ENCODE measurements at places on chromosomes 5 and 9.

DNA sequence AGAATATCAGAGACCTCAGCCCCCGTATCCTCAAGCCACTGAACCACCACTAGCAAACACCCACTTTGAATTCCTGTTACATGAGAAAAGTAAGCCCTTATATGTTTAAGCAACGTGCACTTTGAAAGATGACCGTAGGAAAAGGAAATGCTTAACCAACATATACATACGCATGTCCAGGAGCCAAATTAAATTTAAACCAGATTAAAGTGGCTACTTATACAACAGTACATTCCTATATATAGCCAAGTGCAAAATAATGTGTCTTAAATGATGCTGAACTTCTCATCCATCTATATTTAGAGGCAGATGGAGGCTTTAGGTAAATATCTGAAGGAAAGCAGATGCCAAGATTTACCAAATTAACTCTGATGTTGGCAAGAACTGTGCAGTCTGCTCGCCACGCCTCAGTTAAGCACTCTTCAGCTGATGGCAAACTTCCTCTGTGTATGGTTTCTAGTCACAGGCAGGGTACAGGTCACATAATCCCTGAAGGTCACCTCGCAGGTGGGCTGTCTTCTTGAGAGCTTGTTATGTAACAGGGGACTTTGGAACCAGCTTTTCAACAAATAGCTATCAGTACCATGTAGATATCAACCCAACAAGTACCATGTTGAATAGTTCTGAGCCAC is 8.6 kb downstream of the GCNT4 start:
- DNase-seq: no peak

- DNase-seq: no peak
These were observed 3.2 kb upstream of the SET start for GRCh38 chr9:128685636-128686489.

GRCh38 chr5:170200876-170201275 is 31.9 kb upstream of the C5orf58 start:
- DNase-seq: no peak

DNA sequence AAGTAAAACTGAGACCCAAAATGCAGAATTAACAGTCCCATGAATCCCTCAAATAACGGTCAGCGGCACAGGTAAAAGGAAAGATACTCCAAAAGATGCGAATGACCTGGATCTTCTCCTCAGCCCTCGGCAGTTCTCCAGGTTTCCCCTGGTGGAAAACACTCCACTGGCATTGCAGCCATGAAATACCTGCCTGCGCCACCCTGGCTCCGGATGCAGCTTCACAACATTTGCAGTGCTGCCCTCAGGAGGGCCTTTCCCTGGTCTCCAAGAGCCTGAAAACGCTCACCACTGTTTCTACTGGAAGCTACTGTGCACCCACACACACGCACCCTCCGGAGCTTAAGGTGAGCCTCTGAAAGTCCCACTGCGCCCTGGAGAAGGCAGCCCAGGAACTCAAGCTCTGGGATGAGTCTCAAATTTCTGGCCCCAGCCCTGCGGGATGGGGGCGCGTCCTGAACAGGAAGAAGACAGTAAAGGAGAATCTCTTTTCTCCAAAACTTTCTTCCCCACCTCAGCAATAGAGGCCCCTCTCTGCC is 612 bp downstream of the UGT3A2 start:
- DNase-seq: no peak

- no peak for DNase-seq
These were observed 45.1 kb upstream of the CDKN2AIPNL start for GRCh38 chr5:134456825-134457224.

DNA sequence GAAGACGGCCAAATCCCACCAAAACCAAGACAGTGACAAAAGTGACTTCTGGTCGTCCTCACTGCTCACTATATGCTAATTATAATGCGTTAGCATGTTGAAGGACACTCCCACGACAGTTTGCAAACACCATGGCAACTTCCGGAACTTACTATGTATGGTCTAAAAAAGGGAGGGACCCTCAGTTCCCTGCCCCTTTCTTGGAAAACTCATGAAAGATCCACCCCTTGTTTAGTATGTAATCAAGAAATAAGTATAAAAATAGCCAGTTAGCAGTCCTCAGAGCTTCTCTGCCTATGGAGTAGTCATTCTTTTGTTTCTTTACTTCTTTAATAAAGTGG is 9.5 kb downstream of the FCN2 start:
- DNase-seq: no peak

DNA sequence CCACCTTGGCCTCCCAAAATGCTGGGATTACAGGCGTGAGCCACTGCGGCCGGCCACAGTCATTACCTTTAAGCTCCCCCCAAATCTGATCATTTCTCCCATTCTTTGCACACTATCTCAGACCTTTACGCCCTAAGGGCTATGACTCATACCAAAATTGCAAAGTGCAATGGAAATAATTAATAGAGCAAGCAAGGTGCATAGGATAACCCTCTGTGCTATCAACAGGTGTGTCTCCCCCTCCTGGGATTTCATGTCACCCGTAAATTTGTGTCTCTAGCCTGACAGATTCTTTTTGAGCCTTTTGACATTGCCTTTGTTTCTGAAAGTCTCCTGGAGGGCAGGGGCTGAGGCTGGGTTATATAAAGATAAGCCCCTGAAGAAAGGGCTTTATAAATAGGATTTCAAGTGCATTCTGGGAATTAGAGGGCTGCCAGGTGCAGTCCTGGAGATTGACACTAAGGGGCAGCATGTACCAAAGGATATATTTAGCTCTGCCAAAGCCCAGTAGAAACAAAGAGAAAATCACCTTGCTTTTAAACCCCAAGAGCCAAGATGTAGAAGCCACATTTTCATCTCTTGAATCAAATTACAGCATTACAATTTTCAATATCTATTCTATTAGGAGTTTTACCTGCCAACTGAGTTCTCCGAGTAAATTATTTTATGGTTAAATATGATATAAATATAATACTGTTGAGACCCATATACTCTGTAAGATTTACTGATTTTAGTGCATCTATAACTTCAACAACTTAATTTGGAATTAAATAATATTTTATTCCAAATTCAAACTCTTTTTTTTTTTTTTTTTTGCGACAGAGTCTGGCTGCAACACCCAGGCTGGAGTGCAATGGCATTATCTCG is 18.2 kb downstream of the S100Z start:
- peak; percentile 10 for DNase-seq

DNA sequence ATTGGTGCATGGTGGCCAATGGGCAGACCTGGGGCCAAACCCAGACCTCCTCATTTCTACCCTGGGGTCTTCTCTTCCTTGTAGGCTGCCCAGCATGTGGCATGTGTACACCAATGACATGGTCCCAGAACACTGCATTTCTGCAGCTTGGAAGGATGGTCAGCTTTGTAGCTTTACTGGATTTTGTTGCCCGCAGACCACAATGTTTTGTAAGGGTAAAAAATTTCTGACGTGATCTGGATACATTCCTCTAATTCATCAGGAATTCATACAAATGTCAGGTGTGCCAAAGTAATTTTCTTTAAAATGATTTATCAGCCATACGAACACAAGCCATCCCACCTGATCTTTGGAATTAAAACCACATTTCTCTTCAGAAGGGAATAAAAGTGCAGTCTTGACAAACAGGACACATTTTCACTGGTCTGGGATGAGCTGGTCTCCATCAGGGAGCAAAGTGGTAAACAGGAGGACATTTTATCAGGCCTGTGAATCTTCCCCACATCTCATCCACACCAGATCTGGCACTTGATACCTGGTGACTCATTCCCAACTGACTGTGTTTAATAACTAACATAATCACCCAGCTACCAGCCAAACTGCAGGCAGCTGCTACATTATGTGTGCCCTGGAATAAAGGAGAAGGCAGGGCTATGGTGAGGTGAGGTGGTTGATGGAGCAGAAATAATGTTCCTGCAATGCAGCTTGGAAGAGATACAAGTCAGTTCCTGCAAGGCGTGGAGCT is 103.9 kb downstream of the SPOCK1 start:
- DNase-seq: no peak

DNA sequence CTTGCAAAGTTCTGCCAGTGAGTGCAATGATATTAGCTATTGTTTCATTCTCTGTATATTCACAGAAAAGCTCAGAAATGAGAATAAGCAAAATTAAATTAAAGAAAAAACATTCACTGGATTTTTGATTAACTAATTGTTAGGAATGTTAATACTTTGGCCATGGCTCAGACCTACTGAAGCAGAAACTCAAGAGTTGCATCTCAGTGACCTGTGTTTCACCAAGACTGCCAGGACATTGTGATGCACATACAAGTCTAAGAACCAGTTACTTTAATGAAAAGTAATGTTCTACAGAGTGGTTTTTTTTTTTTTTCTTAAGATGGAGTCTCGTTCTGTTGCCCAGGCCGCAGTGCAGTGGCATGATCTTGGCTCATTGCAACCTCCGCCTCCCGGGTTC is 464.9 kb upstream of the NMUR2 start:
- no peak for DNase-seq

GRCh38 chr9:136157477-136158265 is 39.0 kb upstream of the TMEM250 start:
- no peak for DNase-seq

DNA sequence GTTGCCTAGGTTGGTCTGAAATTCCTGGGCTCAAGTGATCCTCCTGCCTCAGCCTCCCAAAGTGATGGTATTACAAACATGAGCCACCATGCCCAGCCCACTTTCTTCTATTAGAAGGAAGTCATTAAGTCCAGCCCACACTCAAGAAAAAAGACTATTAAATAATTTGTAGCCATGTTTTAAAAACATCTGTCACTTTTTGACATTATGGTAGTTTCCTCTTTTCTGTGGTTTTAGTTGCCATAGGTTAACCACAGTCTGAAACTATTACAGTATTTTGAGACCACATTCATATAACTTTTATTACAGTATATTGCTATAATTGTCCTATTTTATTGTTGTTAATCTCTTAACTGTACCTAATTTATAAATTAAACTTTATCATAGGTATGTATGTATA is 31.9 kb upstream of the C5orf24 start:
- no peak for DNase-seq

DNA sequence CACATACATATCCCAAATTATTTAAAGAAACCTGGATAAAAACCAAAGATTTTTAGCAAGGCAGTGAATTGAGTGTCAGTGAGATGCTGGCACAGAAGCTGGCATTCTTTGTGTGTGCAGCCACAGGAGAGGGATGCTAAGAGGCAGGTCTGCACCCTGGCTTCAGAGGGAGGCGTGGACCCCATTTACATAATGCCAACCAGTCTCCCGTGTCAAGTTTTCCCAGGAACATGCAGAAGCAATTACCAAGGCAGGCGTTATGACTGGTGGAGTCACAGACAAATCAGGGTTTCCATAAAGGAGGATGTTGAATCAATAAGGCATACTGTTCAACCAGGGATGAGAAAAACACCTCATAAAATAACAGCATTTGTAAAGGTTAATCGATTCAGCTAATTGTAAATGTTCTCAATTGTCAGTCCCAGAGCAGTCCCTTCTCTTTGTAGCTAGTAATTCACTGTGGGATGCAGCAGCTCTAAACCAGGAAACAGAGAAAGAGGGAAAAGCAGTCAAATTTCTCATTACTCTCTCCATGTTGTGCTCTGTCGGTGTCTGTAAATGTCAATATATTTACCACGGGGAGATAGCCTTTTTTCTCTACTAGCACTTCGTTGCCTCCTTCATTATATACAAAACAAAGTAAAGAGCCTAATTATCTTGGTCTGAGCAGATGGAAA is 452.4 kb upstream of the GRAMD2B start:
- DNase-seq: no peak

GRCh38 chr9:137082222-137082924 is 4.4 kb upstream of the MAN1B1 start:
- no peak for DNase-seq

DNA sequence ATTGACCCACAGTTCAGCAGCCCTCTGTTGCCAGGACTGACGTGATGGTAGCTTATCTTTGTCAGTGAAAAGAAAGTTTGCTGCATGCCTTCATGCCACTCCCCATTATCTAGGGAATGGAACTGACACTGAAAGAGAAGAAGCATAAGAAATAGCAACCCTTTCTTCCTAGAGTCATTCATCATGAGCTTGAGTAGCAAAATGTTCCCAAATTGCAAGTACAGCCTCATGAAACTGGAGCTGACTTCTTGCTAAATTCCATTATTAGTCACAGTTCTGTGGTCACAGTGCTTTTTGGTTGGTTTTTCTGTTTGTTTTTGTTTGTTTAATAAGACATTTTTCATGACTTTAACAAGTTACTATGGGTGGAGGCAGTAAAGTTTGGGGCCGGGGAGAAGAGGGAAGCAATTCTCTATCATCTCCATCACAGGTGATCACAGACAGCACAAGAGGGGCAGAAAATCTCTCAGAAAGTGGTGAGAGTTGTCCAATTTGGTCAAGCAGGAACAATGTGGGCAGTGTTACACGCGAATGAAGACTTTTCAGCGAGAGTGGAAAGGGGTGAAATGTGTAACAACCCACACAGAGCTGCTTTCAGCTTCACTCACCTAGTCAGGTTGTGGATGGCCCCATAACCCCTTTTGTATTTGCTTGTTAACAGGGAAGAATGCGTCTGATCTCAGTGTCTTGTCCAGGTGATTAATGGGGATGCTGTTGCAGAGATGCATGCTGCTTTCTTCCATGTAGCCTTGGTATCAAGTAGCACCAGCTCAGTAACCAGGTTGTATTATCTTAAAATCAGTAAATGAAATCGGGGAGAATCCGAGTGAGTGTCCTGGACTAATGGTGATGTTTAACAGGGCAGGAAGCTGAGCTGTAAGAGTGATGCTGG is 440.4 kb downstream of the DMRT2 start:
- DNase-seq: peak; percentile 10

DNA sequence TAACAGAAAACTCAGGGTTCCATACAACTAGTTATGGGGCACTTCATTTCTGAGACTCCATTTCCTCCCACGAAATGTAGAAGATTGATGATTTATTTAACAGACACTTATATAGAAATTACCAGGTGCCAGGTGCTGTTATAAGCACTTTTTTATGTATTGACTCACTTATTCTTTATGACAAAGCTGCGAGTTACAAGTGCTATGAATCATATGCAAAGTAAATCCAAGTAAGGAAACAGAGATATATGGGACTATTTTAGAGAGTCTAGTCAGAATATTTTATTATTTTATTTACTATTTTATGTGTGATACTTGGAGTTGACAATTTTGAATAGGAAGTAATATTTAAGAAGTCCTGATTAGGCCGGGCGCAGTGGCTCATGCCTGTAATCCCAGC is 822.8 kb upstream of the C9orf72 start:
- no peak for DNase-seq

DNA sequence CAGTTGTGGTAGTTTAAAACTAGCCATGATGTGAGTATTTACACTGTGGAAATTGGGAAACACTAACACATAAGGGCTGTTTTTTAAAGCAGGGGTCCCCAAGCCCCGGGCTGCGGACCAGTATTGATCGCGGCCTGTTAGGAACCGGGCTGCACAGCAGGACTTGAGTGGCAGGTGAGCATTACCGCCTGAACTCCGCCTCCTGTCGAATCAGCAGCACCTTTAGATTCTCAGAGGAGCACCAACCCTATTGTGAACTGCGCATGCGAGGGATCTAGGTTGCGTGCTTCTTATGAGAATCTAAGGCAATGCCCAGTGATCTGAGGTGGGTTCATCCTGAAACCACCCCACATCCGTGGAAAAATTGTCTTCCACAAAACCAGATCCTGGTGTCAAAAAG is 127.8 kb downstream of the PCSK5 start:
- no peak for DNase-seq

GRCh38 chr5:172421-172820 is 18.9 kb upstream of the LRRC14B start:
- no peak for DNase-seq
